ENCODE measurements at places on chromosomes 4 and X.

DNA sequence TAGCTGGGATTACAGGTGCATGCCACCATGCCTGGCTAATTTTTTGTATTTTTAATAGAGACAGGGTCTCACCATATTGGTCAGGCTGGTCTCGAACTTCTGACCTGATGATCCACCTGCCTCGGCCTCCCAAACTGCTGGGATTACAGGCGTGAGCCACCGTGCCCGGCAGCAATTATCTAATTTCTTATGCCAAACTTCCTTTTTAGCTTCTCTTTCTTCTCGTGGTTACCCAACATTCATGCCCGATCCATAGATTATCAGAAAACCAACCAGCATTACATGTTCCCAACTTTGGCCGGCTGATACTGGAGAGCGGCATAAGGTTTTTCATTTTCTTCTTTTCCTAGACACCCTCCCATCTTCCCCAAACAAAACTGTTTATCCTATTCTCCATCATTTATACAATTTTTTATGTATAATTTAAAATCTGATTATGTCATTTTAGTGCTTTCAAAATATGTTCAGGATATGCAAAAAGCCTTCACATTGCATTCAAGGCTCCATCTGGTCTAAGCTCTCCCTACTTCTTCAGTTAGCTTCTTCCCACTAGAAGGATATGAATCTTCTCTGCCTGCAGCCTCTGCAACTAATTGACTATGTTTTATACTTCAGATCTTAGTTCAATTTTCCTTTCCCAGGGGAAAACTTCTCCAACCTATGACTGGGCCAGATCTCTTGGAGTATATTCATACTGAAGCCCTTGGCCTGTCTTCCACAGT, 8.7 kb downstream of the SLC7A11 start:
- no peak for DNase-seq

GRCh38 chr4:88991746-88992145, 65.2 kb downstream of the FAM13A start:
- no peak for DNase-seq

DNA sequence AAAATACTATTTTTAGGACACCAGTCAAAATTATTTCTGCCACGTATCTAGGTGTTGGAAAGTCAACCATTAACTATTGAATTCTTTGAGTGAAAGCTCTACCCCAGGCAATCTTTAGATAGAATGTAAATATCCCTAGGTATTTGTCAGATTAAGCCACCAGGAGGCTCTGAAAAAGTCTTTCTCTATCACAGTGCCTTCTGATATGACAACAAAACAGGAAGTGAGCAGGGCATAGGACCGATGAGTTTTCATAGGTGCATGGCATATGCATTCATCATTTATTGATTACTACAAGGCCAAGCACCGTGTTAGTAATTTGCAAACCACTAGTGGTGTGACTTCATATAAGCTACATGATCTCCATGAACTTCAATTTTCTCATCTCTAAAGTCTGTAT, 333.6 kb upstream of the F9 start:
- DNase-seq, result no peak

GRCh38 chrX:132955690-132956089, 2.7 kb downstream of the HS6ST2 start:
- no peak for DNase-seq

- no peak for DNase-seq
Measured at GRCh38 chr4:165502916-165503907, 124.4 kb downstream of the CPE start.

- DNase-seq, result no peak
Measured at GRCh38 chrX:115134382-115134781, 54.8 kb upstream of the RBMXL3 start.

- no peak for DNase-seq
Measured at GRCh38 chrX:2965965-2966364, 36.8 kb upstream of the ARSD start.

GRCh38 chr4:7844594-7844991, 95.1 kb downstream of the AFAP1 start:
- DNase-seq, result no peak

DNA sequence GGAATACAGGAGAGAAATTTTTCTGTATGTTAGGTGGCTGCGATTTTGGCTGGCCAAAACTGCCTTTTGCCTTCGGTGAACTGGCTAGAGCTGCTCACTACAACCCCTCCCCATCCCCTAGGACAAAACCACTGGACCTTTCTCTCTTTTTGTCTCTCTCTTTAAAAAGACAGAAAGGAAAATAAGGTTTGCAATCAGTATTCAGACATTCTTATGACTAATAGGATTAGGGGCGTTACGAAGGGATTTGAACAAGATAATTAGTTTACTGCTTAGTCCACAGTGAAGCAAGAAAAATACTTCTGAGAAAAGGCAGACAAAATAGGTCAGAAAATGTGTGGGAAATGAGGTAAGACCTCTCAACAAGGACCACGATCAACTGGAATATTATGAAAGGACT, 180.4 kb downstream of the SLIT2 start:
- DNase-seq, result no peak

- DNase-seq, result no peak
Measured at GRCh38 chrX:136812286-136812685, 31.6 kb upstream of the ARHGEF6 start.

GRCh38 chr4:56742080-56742871, 61.2 kb upstream of the HOPX start:
- no peak for DNase-seq

DNA sequence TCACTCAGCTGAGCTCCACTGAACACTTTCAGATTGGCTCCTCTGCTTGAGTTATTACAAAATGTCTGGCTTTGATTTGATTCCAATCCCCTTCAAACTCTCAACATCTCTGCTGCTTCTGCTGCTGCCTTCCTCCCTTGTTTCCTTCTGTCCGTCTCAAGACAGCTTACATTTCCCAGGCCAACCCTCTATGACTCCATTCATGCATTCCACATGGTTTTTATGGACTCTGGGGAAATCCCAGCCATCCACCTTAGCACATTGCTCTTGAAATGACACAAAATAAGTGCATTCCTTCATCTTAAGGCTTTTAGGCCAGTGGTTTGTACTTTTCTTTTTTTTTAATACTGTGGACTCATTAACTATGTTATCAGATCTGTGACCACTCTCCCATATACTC, 68.5 kb upstream of the TMEM164 start:
- no peak for DNase-seq

DNA sequence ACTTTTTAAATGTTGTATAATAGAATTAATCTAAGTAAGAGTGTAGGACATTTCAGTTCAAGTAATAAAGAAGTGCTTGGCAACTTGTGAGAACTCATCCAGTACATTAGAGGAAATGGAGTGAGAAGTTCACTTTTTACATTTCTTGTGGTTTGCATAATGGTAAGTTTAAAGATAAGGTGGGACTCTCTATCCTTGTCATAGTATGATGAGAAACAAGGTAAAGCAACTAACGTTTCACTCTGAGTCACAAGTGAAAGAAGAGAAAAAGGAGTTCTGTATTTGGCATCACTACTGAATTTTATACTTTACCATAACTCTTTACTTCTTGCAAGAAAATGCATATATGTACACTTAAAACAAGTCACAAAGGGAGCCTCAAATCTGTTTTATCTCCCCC, 219.4 kb downstream of the SLC4A4 start:
- DNase-seq, result no peak

DNA sequence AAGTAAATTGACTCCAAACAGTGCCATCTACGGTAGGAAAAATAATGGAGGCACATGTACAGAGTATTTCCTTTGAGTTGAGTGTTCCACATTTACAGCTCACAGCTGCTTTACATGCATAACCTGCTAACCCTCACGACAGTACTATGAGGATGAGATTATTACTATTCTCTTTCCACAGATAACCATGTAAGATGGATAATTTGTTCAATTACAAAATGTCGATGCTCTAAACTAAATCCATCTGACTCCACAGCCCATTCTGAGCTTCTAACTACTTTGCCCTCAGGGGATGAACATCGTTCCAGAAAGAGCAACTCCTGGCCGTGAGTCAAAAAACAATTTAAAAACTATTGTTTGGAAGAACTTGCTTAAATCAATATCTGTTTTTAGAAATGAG, 330.4 kb upstream of the NWD2 start:
- no peak for DNase-seq

Measured in NCI-H1092 (cell line).